ENCODE measurements at places on chromosomes 11 and 22.

GRCh38 chr11:114845766-114846415 lies 167.6 kb downstream of the NXPE2 start:
- no peak for DNase-seq

GRCh38 chr11:45652781-45653180 lies 12.6 kb downstream of the CHST1 start:
- no peak for DNase-seq

DNA sequence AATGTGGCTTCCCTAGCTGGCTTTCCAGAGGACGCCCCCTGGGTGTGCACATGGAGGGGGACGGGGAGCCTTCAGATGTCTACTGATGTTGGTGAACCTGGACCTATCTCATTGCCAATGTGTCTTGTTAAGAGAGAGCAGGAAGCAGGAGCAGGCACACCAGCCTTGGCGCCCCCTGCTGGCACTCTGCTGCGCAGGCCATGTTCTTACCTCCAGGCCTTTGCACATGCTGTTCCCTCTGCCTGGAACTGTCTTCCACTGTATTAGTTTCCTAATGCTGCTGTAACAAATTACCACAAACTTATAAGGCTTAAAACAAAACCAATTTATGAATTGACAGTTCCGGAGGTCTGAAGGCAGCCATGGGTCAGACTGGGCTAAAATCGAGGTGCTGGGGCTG lies 23.6 kb upstream of the MN1 start:
- DNase-seq, result no peak

GRCh38 chr11:104731890-104732289 lies 166.4 kb downstream of the CASP12 start:
- no peak for DNase-seq

DNA sequence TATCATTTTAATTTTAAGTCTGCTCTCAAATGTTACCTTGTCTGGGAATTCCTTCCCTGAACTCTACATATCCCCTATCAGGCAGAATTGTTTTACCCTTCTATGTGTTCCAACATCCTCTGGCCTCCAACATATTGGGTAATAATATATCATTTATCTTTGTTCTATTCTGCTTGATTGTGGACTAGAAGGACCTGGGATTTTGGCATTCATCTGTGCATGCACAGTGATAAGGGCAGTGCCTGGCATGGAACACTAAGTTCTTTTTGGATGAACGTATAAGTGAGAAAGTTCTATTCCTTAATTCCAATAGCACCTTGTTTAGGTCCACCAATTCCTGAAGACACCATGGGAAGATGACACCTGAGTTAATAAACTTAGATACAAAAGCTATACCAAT lies 1.2 kb upstream of the MS4A2 start:
- no peak for DNase-seq

DNA sequence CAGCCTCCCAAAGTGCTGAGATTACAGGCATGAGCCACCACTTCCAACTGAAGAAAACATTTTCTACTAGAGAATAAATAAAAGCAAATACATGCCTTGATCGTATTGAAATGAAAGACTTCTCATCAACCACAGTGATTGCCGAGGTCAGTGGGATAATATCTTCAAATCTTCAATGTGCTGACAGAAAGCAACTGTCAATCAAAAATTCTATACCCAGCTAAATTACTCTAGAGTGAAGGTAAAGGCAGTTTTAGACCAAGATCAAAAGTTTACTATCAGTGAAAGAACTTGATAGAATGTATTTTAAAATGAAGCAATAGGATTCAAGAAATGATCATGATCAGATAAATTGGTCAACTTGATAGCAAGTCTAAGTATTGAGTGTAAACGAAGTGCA lies 130.6 kb downstream of the BRD1 start:
- DNase-seq, result no peak

DNA sequence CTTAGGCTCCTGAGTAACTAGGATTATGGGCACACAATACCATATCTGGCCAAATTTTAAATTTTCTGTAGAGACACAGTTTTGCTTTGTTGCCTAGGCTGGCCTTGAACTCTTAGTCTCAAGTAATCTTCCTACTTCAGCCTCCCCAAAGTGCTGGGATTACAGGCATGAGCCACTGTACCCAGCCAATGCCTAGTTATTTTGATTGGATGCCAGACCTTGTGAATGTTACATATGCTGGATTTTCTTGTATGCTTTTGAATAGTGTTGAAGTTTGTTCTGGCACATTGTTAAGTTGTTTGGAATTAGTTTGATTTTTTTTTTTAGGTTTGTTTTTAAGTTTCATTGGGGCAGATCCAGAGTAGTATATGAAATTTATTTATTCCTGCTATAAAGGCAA lies 110.7 kb upstream of the ANO5 start:
- DNase-seq, result no peak

DNA sequence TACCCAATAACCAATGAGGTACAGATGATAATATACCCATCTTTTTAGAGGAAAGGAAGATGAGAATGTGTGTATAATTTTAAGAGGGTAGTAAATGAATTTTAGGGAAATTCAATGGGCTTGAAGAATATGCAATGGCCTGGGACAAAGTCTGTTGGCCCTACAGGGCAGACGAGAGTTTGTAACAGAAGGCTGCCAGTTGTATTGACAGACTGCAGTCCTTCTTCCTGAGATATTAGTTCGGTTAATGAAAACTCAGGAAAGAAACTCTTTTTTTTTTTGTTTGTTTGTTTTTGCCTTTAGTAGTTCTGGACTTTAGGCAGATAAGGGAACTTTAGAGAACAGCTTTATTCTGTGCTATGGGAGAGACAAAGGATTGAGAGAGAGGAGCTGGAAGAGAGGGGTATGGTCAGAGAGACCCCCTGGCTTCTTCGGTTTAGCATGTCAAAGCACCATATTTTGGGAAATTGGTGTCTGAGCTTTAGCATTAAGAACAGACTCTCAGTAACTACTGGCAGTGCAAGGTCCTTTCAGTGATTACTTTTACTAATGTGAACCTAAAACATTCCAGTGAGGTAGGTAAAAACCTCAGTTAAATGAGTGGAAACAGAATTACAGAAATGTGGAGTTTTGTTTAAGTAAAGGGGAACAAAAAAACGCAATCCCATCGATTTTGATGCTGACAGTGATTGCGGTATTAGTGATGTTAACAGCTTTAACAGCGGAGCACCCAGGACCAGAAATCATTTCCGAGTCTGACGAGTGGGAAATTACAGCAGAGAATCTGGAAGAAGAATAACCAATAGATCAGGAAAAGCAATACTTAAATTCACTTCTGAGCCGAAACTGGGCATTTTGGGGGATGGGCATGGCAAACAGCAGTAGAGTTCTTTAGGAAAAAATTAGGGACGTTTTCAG lies 644 bp upstream of the NAALAD2 start:
- no peak for DNase-seq

DNA sequence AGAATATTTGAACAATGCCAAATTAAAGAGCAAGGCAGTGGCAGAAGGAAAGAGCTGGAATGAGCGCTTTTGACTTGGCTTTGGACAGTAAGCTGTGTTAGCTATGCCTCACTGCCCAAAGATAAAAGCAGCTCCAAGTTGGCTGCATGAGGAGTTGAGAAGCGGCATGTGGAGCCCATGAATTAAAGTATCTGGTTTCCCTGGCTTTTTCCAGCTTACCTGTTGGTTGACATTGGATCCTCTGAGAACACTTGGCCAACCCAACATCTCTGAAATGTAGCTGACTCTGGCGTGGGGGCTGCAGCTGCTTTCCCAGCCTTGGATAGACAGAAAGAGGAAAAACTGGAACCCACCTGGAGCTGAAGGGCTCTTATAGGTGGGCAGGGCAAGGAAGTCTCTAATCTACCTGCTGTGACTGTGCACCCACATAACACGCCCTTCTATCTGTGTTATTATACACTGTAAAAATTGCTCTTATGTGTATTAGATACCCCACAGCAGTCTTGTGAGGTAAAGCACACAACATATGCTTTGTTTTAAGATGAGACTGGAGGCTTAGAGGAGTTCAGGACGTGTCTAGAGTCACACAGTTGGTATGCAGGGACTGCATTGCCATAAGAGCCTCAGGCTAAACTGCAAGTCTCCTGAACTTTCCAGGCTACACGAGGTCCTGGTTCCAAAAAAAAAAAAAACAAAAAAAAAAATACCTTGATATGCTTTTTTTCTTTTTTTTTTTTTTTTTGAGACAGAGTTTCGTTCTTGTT lies 5.8 kb downstream of the UBASH3B start:
- no peak for DNase-seq

DNA sequence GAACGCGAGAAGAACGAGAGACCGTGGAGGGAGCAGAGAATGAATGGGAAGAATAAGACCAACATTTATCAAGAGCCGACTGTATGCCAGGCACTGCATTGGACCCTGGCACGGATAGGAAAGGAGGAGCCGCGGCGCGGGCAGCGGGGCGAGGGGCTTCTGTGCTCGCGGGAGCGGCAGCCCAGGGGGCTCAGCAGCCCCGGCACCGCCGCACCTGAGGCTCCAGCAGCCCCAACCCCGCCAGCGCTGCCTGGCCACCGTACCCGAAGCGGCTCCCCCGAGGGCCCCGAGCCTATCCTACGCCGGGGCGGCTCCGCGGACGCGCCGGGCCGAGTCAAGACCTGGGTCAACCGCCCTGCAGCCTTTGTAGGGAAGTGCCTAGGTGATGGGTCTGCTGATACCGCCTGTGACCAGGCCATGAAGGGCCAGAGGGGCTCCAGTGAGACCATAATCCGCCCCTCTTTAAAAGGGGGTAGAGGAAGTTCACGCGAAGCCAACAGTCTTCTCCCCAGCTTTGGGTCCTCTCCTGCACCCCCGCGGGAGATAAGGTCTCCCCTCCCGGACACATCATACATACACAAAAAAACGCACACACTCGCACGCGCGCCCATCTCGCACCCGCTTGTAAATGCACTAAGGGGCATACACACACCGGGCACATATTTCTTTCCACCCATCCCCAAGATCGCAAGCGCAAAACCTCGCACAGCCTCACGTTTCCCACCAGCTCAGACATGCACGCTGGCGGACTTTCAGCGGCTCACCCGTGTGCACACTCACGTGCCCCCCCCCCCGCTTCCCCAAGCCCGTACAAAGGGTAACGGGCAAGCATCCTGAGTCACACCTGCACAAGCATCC lies 935 bp upstream of the RTN4RL2 start:
- peak; percentile 31 for DNase-seq

- DNase-seq, result no peak
Observed at GRCh38 chr11:112520354-112520753, 259.7 kb upstream of the PLET1 start.

DNA sequence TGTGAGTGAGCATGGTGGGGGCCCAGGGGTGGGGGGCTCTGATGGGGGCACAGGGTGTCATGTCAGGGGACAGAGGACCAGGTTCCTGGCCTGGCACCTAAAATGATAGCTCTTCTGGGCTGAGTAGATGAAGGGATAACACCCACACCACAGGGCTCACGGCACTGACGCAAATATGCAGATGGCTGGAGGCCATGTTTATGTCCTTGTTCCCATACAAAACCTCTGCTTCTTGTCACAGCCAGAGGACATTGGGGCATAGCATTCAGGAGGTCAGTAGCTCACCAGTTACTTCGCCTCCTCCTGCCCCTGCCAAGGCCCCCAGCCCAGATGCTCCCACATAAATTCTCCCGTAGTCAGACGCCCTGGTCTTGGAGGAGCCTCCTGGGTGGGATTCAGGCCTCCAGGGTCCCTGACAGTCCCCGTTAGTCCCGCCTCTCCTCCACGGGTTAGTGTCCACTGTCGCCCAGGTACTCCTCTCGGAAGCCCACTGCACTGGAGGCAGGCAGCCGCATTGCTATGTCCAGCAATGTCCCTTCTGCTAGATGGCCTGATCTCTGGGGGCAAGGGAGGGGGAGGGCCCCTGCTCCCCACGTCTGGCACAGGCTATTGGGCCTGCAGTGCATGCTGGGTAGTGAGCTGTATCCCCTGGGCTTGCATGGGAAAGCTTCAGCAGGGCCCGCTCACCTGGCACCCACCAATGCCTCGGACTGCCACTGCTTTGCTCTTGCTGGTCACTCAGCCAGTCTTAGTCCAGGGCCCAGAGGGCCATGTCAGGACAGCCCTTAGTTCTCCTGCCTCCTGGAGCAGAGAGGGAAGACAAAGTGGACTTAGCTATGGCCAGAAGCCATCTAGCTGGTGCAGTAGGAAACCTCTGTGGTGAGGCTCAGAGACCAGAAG lies 75.6 kb upstream of the MYOD1 start:
- no peak for DNase-seq

DNA sequence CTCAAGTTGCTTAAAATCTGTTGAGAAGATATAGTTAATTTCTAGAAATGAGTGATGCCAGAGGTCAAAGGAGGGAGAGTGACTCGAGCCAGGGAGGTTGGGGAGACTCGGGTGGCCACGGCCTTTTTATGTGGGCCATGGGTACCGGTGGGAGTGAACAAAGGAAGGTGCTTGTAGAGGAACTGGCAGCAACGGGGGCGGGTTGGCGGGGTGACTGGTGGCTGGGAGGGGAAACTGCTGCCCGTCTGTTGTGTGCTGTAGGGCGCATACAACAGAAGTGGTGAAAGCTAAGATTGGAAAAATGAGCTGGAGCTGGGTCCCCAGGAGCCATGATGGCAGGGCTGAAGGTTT lies 5.4 kb downstream of the DAGLA start:
- DNase-seq, result peak; percentile 24

DNA sequence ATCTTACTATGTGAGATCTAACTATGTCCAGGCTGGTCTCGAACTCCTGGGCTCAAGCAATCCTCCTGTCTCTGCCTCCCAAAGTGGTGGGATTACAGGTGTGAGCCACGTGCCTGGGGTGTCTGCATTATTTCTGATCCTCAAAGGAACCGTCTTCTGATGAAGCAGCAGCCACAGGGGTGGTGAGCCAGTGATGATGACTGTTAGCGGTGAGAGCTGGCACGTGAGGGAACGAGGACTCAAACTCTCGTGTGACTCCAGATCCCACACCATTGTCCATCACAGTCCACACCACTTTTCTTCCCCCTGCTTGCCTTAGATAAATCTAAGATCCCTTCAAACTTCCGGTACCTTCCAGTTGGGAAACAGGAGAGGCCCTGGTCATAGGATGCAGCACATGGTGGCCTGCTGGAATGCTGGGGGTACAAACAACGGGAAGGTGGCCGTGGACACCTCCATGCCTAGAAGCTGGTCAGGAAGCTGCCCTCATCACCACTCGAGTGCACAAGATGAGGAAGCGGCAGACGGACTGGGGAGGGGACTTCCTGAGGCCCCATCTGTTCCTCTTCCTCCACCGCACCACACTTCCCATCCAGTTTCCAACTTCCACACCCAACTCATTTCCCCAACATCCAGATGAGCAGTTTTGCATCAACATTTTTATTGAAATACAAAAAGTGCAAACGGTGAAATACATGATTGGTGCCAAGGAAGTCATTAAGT lies 23.8 kb downstream of the ARHGAP1 start:
- DNase-seq, result no peak

GRCh38 chr22:48888466-48889208 lies 939.0 kb downstream of the BRD1 start:
- DNase-seq, result no peak

- DNase-seq, result peak; percentile 14
Observed at GRCh38 chr22:25563761-25564319, 635 bp upstream of the GRK3 start.

GRCh38 chr22:29883775-29884097 lies 762 bp downstream of the MTMR3 start:
- no peak for DNase-seq

DNA sequence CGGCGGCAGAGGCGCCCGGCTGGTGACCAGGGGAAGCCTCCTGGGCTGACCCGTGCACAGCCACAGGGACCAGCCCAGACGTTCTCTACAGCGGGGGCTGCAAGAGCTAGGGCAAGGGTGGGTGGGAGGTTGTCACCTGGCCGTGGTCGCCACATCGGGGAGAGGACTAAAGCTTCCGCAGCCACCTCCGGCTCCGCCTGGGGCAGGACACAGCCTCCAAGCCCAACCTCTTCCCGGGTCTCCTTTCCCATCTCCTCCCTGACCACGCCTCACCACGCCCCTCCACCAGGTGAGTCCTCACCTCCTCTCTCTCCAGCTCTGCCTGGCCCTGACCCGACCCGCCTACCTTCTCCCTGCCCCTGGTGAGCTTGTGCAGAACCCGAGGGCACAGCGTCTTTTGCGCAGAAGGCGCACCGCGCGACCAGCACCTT lies 75.9 kb upstream of the LMO1 start:
- DNase-seq, result no peak

Data from activated T-cell treated with anti-CD3 and anti-CD28 coated beads, Interleukin-2, amount 50 U/mL, for 4 hours (primary cell).